ENCODE measurements at places on chromosomes 6 and 20.

DNA sequence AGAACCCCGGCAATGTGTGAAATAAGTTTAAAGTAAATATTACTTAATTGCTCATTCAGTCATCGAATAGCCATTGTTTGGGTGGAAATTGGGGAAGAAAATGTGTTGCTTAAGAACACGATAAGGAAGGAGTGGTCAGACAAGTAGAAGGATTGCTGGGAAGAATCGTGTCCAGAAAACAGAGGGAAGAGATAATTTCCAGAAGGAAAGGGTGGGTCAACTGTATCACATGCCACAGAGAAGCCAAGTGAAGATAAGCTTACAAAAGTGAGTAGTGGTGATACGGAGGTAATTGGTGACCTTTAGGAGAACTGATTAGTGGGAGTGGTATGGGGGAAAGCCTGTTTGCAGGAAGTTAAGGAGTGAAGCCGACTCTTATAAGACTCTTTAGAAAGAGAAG, 306.2 kb downstream of the SOX4 start:
- DNase-seq: no peak

DNA sequence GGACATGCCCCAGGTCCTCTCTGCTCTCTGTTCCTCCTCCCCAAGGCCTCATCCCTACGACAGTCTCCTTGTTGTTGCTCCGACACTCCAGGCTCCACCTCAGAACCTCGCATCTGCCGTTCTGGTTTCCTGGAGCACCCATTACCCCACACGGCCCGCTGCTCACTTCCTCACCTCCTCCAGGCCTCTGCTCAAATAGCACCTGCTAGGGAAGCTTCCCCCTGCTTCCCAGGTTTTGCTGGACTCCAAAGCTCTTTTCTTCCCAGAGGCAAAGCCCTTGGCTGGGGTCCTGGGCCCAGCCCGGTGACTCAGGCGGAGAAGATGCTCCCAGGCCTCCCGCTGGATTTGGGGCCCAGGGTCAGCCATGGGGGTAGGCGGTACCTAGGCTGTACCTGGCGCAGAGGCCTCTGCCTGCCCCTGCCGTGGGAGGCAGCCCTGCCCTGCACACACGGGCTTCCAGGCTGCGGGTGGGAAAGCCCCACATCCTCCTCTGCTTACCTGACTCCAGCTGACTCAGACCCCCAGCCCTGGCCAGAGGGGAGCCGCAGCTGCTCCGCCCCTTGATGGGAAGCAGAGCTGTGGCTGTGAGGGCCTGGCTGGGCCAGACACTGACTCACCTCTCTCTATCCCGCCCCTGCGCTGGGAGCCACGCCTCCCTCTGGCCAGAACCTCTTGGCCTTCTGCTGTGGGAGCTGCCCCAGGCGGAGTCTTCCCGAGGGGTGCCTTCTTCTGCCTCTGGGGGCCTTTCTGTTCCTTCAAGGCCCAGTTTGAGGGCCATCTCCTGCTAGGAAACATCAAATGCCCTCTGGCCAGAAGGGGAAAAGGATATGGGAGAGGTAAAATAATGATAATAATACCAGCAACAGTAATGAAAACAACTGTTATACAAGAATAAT, 130.5 kb downstream of the CEBPB start:
- DNase-seq: peak; percentile 94

GRCh38 chr20:51460569-51461265, 81.8 kb downstream of the NFATC2 start:
- no peak for DNase-seq

- no peak for DNase-seq
Observed at GRCh38 chr6:16901306-16901705, 140.0 kb upstream of the ATXN1 start.

- no peak for DNase-seq
Observed at GRCh38 chr20:1563598-1563997, 6.1 kb upstream of the SIRPD start.

DNA sequence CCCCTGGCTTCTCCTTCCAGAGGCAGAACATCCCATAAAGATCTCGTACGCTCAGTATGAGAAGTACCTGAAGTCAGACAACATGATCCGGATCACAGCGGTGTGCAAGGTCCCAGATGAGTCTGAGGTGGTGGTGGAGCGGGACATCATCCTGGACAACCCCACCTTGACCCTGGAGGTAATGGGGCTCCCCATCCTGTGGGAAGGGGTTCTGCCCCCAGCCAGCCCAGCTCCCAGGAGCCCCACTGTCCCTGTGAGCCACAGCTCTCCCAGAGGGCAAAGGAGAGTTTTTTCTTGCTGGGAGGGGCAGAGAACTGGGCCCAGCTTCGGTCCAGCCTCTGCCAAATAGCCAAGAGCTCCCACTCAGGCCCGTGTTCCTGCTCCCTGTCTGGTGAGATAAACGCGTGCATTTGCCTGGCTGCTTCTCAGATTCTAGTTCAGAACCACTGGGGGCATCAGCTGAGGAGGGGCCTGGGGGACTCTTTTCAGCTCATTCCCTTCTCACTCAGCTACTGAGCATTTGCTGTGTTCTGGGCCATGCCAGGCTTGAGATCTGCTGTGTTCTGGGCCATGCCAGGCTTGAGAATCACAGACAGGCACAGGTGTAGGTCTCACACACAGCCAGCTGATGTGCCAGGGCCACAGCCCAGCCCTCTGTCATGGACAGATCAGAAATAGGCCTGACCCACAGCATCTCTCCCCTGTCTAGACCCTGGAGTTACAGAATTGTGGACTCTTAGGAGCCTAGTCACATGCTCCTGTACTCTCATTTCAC, 39.5 kb downstream of the TGM3 start:
- no peak for DNase-seq

DNA sequence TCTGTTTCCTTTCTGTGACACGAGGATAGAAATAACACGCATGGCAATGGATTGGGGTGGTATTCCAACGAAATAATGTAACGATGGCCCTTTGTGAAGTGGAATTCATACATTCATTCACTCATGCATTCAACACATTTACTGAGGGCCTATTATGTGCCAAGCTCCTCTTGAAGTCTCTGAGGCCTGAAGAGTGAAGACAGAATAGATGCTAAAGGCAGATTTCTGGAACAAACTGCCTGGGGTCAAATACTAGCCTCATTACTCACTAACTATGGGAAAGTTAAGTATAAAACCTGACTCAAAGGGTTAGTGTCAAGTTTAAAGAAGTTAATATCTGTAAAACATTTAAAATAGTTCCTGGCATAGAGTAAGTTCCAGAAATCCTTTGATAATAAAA, 279.6 kb upstream of the SULF2 start:
- no peak for DNase-seq

DNA sequence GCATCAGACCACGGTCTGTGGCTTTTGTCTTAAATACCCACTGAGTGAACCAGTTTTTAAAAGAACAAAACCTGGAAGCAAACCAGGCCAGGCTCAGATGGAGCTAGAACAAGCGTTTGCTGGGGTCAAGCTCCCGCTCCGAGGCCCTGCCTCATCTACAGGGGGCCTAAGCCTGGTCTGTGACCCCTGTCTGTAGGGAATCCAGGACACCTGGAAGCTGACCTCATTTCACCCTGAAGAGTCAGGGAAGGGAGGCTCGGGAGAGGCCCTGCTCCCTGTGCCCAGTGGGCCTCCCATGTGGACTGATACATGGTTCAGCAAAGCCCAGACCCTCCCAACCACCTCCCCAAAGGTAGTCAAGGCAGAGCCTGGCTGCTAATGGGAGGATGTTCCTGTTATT, 26.8 kb upstream of the DLGAP4 start:
- DNase-seq: no peak

- DNase-seq: no peak
Observed at GRCh38 chr6:61606500-61606899, 679.5 kb downstream of the KHDRBS2 start.
